Mammary epithelial cell (primary cell): ENCODE measurements at places on chromosomes 12 and 14. TPM values are rescaled to one million over a fixed set of nuclear protein-coding genes. Genes with fewer than 3 reads are reported as not detected.

DNA sequence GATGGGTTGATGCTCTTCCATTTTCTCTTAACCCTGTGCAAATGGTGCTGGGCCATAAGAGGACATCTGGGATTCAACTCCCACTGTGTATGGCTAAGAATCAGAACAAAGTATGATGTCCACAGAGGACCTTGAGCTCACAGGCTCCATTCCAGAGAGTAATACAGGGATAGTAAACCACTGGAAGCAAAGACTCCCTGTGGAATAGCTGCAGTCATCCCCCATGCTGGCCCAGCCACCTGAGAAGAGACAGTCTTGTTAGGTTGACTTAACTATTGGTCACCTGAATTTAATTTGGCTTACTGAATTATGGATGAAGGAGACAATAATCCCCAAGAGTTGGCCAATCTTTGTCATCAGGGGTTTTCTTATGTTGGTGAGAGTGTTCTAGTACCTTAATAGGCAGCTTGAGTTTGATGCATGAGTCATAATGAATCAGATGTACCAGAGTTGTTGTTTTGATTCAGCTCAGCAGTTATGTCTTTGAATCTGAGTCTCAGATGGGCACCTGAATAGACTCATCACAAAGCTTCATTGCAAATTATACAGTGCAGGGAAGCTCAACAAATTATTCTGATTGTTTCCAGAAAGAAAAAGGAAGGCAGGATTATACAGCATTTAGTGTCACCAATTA is 122.7 kb downstream of the SSPN start:
- DNase-seq: peak; percentile 98

GRCh38 chr12:12903642-12904609 is 12.6 kb downstream of the GPRC5A start:
- no peak for DNase-seq

- no peak for DNase-seq
Measured at GRCh38 chr12:18953505-18953904, 176.0 kb upstream of the PLEKHA5 start.

DNA sequence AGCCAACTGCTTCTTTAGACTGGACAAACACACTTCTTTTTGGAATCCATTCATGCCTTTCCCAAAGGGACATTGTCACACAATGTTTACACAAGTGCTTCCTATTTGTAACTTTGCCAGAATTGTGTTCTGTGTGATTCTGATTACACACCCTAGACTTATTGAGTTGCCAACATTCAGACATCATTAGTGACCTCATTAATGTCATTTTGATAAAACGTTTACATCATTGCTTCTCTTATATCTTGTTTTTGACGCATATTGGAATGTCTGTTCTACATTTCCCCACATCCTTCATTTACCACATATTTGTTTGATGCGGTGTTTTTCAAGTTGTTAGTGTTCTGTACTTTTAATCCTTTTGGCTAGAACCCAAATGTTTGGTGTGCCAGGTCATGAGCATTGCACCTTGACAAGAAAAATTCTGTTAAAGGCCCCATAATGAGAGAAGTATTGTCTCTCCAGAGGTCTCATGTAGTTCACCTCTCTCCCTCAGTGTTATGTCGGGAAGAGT is 305.5 kb downstream of the AEBP2 start:
- DNase-seq: no peak

DNA sequence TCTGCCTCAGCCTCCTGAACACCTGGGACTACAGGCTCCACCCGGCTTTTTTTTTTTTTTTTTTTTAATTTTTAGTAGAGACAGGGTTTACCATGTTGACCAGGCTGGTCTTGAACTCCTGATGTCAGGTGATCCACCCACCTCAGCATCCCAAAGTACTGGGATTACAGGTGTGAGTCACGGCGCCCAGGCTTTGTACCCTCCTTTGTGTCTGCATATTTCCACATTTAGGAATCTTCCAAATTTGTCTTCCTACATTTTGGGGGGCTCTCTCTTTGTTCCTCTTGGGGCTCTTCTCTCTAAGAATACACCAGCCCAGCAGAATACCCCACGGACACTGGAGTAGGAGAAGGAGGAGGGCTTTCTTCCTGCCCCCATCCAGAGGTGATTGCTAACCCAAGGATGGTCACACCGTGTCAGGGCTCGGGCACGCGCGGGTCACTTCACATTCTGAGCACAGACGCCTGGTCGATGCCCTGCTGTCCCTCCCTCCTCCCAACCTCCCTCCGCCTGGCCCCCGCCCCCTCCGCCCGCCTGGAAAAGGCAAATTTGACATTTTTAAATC is 2.1 kb upstream of the DNAJC22 start:
- DNase-seq: no peak

DNA sequence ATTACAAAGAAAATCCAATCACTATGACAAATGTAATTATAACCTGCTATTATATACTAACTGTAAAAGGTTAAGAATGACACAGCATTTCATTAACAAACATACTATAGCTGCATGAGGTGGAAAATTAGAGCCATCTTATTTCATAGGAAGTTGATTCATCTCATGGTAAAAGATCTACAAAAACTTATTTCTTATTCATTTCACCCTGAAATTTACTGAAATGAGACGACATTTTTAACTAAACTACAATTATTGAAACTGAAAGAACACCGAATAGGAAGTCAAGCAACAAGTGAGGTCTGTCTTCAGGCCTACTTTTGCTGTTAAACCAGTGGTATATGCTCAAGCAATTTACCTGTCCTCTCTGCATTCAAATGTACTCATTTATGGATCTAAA is 87.2 kb downstream of the CEP83 start:
- no peak for DNase-seq

- DNase-seq: no peak
Measured at GRCh38 chr14:78450669-78451318, 280.6 kb downstream of the NRXN3 start.

DNA sequence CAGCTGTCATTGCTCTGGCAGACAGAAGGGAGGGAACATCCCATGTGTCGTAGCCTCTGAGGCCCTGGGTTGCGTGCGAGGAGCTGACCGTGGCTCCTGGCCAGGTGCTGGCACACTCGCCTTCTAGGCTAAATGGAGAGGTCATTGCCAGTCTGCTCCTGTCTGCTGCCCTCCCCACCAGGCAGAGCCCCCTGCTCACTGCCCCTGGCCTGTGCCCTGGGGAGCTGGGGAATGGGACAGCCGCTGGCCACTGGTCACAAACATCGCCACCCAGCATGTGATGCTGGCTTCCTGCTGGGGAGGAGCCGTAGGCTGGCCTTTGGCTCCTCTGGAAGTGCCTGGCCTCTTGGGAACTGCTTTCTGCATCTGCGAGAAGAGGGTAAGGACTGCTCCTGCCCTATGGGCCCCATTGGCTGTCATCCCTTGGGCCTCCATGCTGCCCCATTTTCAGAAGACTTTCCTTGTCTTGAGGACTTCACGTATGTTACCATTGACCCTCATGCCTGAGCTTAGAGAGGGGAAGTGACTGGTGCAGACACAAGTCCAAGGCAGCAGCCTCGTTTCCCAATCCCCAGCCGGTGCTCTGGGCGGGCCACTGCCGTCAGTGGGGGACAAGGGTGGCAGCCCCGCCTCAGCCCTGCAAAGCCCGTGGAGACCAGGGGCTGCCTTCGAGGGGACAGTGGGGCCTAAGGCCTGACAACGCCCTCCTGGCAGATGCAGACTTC is 2.0 kb upstream of the TNFAIP2 start:
- DNase-seq: no peak

- DNase-seq: no peak
Measured at GRCh38 chr12:53706080-53706479, 21.2 kb downstream of the CALCOCO1 start.

DNA sequence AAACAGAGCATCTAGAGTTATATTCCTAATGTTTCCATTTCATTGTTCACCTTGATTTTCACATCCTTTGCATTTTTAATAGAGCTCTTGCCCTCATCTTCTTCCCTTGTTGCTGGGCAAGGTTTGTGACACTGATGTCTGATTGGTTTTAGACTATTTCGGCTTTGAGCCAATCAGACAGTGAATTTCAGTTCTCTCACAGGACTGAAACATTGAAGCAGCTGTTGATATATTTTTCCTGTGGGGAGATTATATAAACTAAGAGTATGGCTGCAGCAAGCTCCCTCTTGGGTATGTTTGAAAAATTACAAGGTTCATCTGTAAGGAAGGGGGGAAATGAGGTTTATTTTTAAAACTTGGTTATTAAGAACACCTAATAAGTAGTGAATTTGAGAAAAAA is 51.2 kb downstream of the ATF7IP start:
- peak; percentile 56 for DNase-seq

DNA sequence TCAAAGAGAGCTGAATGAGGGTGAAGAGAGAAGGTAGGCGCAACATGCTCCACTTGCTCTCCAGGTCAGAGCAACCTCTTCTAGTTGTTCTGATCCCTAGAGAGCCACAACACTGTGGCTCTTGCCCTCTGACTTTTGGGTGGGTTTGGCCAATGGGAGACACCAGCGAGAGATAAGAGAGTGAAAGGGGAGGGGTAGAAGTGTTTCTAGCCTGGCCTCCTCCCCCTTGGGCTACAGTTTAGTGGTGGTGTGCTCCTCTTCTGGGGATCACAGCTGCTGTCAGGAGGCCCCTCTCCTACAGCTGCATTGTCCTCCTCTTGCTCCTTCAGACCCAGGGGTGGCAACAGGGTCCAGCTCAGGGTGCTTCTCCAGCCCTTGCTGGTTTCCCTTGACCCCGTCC is 454.8 kb downstream of the FUT8 start:
- no peak for DNase-seq

- no peak for DNase-seq
Measured at GRCh38 chr12:71069311-71069710, 88.5 kb downstream of the TSPAN8 start.

- DNase-seq: no peak
Measured at GRCh38 chr12:68439368-68440045, 107.3 kb upstream of the MDM1 start.

DNA sequence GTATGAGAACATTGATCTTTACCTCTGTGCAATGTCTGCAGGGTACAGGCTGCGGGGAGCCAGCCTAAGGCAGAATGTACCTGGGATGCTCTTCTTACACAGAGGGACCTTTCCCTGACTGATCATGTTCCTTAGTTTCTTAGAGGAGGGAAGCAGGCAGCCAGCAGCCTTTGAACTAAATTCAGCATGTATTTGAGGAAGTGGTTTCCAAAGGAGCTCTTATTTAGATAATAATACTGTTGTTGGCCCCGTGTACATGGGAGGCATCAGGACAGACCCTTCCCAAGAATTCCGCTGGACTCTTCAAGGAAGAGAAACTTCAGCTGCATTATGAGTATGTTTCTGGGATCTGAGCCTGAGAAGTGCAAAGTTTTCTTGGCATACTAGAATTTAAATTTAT is 98.8 kb downstream of the CCDC92 start:
- no peak for DNase-seq

DNA sequence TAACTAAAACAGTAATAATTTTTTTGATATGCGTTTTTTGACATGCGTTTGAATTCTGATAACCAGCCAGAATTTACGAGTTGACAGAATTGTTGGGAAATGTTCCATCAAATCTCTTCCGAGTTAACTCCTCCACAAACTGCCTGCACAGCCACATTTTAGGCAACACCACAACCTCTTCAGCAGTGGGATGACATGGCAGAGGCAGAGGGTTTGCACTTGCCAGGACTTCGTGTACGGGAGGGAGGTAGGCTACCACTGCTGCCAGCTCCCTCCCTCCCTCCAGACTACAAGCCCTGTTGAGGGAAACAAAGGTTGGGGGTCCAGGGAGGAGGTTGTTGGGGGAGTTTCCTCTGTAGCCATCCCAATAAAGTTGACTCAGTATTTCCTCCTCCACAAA is 14.5 kb upstream of the ACTR6 start:
- DNase-seq: no peak

DNA sequence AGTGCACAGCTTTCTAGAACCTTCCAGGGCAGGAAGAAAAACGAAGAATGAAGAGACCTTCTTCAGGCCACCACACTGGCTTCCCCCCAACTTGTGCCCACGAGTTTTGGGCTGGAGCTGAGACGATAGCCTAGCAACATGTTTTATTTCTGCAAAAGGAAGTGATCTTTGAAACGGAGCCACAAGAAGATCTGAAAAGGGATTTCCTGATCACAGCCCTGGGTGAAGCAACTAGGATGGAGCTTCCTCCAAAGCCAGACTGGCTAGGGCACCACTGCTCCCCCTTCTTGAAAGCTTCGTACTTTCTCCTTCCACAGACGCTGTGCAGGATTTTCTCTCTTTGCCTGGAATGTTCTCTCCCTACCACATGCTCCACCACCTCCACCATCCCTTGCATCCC is 418.3 kb downstream of the MED13L start:
- DNase-seq: no peak

DNA sequence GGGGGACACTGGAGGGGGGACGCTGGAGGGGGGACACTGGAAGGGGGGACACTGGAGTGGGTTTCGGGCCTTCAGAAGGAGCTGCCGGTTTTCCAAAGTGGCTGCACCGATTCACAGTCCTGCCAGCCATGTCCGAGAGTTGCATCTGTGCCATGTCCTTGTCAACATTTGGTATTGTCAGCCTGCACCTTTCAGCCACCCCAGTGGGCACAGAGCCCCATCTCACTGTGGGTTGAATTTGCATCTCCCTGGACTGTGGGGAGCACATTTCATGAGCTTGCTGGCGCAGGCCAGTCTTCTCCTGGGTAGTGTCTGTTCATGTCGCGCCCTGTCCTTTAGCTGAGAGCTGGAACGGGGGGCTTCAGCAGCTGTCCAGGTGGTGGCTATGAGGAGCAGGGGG is 72.7 kb downstream of the GALNT9 start:
- no peak for DNase-seq

DNA sequence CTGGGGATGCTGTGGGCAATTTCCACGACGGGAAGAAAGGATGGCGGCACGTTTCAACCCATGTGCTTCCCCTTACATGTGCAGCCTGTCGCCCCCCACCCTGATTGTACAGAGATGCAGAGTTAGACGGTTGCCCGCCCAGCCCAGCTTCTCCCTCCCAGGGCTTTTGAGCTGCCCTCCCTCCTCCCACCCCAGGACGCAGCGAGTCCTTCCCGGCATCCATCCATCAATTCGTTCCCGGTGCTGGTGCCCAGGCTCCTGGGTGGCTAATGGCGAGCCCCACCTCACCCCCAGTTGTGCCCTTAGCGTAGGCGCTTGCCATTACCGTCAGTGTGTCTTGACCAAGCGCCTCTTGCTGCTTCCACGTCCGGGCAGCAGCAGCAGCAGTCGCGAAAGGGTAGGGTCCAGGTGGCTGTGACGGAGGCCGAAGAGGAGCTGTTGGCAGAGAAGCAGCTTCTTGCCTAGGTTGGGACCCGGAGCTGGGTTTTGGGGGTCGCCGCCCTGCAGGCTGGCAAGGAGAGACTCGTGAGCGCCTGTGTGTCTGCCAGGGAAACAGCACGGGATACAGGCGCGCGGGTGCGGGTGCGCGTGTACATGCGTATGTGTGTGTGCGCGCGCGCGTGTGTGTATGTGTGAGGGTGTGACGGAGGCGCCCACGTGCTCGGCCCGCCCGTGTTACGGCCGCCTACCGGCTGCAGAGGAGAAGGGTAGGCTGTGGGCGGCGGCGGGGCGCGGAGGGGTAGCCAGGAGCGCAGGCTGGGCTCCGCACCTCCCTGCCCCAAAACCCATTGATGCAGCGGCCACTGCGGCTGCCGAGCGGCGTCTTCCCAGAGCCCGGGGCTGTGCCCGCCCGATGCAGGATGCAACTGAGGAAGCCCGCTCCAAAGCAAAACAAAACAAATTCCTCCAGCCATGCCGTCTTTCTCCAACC is at the start of gene SLC6A15:
SLC6A15 (minus strand) TSS at position 602 of the 931 bp plus-strand sequence. CDS start 20,679 bp downstream, outside the sequence.
- peak; percentile 88 for DNase-seq

- no peak for DNase-seq
Measured at GRCh38 chr12:11863478-11863906, 207.2 kb upstream of the BCL2L14 start.

HOXC13 gene
- 9.1 TPM for polyA plus RNA-seq

CDKN3 gene
- polyA plus RNA-seq: 47.2 TPM

ERG28 gene
- polyA plus RNA-seq: 48.3 TPM

ZFHX2 gene
- polyA plus RNA-seq: 0.06 TPM

MUCL1 gene
- polyA plus RNA-seq: 1.7 TPM

NTS gene
- polyA plus RNA-seq: not detected

HOXC6 gene
- 4.2 TPM for polyA plus RNA-seq

ERP27 gene
- polyA plus RNA-seq: 0.12 TPM

TAS2R42 gene
- polyA plus RNA-seq: not detected
